ENCODE measurements at places on chromosomes 2 and 18.

DNA sequence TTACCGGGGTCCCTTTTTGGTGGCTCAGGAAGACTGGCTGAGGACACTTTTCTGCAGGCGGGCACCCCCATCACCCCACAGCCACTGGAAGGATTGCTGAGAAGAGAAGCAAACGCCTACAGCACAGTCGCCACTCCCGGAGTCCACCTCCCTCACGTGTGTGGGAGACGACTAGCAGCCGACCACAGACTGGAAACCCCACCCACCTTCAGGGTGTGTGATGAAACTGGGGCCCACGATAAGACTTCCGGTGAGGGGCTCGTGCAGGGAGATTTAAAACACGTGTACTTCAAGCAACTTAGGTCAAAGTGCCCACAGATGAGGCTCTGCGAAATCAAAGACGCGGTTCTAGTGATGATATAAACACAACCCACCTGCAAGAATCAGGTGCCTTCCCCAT lies 26.3 kb downstream of the MBP start:
- no peak for DNase-seq

- DNase-seq = no peak
Observed at GRCh38 chr18:38427736-38428135, 862.1 kb upstream of the CELF4 start.

DNA sequence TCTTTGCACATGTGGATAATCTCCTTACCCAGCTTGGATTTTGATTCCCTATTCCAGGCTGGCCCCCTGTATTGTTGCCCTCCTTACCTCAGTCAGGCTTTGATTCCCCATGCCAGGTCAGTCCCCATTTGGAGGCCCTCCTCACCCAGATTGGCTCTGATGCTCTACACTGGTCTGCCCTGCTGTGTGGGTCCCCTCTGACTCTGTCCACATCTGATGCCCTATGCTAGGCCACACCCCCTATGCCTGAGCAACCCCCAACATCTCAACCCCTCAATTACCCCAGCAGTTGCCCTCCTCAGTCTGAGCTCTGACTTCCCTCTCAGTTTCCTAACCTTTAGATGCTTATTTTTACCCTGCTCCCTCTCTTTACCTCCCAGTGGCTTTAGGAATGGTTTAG lies 89.4 kb downstream of the UBR3 start:
- DNase-seq = no peak

- DNase-seq = peak; percentile 26
Observed at GRCh38 chr2:104701411-104701911, 152.5 kb upstream of the POU3F3 start.

- no peak for DNase-seq
Observed at GRCh38 chr2:62457556-62457955, 48.4 kb downstream of the TMEM17 start.

DNA sequence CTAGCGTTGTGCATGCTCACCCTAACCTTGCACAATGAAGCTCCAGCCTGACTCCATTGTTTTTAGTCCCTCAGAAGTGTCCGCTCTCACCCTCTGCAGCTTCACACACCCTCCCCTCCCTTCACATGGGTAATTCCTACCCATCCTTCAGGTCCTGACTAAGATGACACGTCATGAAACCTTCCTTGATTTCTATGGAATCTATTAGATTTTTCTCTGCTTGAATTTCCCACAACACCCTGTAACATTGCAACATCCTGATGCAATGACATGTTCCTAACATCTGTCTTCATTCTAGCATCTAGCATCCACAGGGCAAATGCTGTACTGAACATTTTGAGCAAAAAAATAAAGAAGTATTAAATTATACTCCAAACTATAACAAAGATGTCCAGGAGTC lies 77.0 kb upstream of the PID1 start:
- DNase-seq = no peak

DNA sequence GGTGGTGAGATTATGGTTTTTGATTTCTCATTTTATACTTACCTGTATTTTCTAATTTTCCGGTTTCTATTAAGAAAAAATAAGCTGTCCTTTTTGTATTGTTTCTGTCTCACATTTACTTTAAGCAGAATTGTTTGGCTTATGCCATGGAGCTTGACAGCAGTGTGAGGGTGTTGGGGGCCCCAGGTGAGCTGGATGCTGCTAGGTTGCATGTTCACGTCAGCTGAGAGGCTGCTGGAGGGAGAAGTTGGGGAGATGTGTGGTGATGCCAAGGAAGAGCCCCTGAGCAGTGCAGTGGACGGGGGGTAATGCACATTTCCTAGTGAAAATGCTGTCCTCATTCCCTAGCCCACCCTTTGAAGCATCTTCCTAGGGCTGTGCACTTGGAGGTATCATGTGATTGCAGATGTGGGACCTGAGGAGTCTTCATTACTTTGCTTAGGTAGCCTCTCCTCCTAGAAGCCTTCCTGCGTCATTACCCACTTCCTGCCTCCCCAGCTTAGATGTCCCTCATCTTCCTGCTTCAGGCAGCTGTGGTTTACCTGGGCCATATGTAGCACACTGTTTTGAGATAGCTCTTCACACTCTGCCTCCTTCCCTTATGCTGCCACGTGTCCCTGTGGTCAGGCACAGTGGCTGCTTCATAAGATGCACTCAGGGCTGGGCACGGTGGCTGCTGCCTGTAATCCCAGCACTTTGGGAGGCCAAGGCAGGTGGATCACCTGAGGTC lies 16.2 kb downstream of the ATG16L1 start:
- no peak for DNase-seq

DNA sequence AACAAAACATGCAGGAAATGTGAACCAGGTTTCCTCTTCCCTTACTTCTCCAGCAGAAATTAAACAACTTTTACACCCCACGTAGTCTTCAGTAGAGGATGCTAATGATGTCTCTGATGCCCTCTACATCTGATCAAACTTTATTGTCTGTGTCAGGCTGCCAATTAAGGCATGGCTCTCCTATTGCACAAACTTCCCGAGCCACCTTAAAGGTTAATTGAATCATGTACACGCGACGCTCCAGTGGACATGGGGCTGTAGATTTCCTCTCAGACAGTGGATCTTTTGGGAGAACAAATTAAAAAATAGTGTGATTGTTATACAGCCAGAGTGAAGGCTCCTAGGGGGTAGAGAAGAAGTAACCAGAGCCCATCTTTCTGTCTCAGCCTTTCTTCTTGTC lies 301.6 kb downstream of the SMAD2 start:
- DNase-seq = no peak

- DNase-seq = no peak
Observed at GRCh38 chr2:226429476-226429875, 370.1 kb downstream of the IRS1 start.

- no peak for DNase-seq
Observed at GRCh38 chr18:61606068-61606660, 272.9 kb downstream of the CDH20 start.

DNA sequence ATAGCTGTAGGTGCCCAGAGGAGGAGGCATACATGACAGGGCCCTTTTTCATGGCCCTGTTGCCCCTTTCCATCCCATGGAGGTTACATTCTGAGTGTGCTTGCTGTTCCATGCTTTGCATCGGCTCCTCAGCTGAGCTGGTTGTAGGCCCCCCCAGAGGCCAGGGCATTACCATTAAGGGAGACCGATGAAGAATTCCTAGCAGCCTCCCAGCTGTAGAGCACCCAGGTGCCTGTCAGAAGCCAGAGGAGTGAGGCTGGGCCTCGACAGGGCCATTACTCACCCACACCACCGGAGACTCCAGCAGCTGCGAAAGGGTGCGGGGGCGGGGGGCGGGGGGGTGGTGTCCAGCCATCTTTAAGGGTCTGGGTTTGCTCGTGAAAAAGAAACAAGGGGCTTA lies 72.2 kb downstream of the GALNT14 start:
- DNase-seq = no peak

DNA sequence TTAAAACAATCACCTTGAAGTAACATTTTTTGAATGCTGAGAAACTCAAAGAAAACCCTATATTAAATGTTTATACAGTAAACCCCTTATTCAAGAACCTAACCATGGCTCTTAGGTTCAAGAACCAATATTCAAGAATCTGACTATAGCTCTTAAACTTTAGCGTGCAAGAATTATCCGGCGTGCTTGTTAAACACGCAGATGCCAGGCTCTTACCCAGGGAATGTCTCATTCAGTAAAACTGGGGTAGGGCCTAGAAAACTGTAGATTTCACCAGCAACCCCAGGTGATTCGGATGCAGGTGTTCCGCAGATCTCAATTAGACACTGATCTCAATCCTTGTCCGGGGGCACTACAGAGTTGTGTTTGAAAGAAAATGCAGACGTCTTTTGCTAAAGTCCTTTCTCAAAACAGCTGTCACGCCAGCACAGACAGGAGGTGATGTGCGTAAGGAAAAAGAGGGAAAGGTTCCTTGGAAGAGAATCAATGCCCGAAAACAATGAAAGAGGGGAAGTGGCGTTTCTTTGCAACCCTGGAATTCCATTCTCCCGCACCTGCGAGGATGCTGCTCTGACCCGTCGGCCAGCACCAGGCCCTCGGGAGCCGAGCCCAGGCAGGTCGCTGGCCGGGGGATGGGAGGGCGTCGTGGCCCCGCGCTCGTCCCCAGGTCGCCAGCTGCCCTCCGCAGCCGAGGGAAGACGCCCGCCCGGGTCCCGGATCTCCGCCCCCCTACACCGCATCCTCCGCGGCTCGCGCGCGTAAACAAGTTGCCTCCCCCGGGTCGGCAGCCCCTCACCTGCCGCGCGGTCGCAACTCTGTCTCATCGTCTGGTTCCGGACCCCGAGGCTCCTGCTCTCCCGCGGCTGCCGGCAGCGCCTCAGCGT lies 851 bp downstream of the EIF2AK3 start:
- DNase-seq = peak; percentile 24

- DNase-seq = no peak
Observed at GRCh38 chr2:14428056-14428455, 204.5 kb upstream of the LRATD1 start.

DNA sequence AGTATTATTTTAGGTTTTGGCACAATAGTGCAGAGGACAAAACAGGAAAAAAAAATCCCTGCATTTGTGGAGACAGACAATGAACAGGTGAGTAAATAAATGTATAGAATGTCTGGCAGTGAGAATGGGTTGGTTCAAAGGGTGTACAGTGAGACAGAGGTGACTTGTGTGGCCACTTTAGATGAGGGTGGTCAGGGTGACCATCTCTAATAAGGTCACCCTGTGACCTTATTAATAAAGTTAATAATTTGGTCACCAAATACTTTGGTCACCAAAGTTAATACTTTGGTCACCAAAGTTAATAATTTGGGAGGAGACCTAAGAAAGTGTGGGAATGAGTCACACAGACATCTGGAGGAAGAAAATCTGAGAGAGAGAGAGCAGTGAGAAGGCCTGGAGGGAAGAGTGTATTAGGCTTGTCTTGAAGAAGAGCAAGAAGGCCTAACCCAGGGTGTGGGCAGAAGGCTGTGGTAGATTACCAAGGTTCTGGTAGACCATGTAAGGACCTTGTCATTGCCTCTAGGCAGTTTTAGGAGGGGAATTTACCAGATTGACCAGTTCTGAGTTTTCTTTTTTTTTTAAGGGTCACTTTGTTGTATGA lies 1368.4 kb upstream of the CELF4 start:
- DNase-seq = no peak

GRCh38 chr18:51721388-51721787 lies 523.9 kb upstream of the MEX3C start:
- DNase-seq = no peak

- no peak for DNase-seq
Observed at GRCh38 chr18:58221060-58221725, 177.2 kb downstream of the NEDD4L start.

DNA sequence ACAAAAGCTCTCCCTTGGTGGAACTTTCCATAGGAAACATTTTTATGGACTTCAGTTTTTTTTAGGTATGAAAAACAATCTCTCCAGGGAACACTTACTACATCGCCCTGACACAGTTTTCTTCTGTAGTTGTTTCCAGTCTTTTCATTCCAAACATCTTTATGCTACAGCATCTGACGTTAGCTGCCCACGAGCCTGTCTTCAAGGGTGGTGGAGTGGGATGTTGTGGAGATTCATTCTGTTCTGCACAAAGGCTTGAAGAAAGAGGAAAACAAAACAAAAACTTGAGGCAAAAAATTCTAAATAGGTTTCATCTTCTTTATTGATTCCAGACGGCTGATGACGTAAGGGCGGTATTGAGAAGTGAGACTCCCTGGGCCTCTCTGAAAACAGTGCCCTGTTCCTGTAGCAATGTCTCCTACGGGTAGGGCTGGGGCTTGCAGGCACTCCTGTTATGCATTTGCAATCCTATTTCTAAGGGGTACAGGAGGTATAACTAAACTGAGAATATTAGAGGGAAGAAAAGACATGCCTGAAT lies 375.0 kb downstream of the RNF144A start:
- DNase-seq = no peak

DNA sequence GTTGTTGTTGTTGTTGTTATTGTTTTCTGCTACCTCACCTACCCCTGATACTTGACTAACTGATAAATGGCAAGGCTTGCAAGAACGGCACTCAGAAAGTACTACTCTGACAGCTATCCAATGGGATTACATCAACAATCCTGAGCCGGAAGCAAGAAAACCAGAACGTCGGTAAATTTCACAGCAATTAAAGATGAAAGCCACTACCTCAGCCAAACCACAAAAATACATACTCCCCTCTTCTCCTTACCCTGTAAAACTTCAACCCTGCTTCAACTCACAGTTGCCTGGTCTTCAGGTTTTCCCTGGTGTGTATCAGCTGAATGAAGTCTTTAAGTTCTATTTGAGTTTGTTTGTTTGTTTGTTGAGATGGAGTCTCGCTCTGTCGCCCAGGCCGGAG lies 293.7 kb upstream of the RND3 start:
- no peak for DNase-seq

DNA sequence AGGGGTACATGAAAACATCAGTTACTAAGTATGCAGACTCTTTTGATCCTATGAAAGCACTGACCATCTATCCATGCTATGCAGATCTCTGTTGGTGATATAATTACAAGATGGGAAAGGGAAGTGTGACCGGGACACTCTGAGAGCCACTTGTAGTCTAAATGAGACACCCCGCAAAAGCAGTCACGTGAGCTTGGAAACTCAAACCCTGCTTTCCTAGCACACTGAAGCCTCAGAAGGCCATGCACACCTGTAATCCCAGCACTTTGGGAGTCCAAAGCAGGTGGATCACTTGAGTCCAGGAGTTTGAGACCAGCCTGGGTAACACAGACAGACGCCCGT lies 137.5 kb downstream of the INO80D start:
- no peak for DNase-seq

GRCh38 chr2:206064077-206064476 lies 21.9 kb downstream of the INO80D start:
- no peak for DNase-seq

GRCh38 chr2:126902152-126902835 lies 3.6 kb downstream of the TEX51 start:
- no peak for DNase-seq

- no peak for DNase-seq
Observed at GRCh38 chr2:190940454-190940853, 59.8 kb downstream of the GLS start.

Data from NCI-H345 (cell line).